ENCODE measurements at places on chromosomes 2 and 18. TPM values are rescaled to one million over a fixed set of nuclear protein-coding genes. Genes with fewer than 3 reads are reported as not detected.

Gene POU3F3
- not detected for polyA plus RNA-seq

Gene OXER1
- 4.0 TPM for polyA plus RNA-seq

Gene SLC8A1
- 1.3 TPM for polyA plus RNA-seq

Gene MYOM1
- 3.2 TPM for polyA plus RNA-seq

Gene RAPGEF4
- polyA plus RNA-seq = 9.9 TPM
